ENCODE measurements at places on chromosomes 2 and 18.

DNA sequence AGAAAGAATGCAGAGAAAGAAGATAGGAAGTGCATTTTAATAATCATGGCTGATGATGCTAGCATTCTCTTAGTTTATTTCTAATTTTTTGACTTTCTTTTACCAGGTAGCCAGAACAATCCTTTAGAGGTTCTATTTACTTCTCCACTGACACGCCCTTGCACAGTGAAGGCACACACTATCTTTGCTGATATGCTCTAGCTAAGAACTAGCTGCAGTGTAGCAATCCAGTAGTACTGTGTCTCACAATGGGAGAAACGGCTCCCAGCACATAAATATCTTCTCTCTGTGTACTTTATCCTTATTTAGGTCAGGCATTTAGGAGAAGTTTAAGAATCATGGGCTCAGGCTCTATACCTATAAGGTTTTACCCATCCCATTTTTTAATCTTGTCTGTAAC lies 1005.4 kb downstream of the LRP1B start:
- no peak for DNase-seq

GRCh38 chr2:184814421-184814820 lies 216.1 kb downstream of the ZNF804A start:
- DNase-seq: no peak

DNA sequence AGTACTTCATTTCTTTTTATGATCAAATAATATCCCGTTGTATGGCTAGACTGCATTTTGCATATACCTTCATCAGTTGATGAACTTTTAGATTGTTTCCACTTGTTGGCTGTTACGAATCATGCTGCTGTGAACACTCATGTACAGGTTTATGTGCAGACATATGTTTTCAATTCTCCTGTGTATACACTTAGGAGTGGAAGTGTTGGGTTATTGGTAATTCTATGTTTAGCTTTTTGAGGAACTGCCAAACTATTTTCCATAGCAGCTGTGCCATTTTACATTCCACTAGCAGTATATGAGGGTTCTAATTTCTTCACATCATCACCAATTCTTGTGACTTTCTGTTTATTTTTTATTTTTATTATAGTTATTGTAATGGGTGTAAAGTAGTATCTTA lies 32.1 kb upstream of the LCLAT1 start:
- no peak for DNase-seq

- DNase-seq: no peak
Measured at GRCh38 chr2:63780518-63781155, 61.1 kb upstream of the UGP2 start.

DNA sequence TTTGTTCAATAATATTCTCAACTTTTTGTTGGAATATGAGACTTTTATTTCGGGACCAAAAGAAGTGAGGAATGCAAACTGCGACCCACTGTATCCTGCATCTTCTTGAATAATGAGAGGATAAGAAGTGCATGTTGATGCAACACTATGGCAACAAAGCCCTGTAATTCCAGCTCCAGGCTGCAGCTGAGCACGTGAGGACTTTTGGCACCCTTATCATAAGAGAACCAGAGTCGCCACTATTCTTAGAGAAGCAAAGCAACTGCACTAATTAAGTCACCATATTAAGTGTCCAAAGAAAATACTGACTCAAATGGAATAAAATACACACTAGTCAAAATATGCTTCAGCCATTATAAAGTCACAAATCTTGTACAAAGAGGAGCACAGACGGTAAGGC lies 65.8 kb downstream of the FAM210A start:
- no peak for DNase-seq

DNA sequence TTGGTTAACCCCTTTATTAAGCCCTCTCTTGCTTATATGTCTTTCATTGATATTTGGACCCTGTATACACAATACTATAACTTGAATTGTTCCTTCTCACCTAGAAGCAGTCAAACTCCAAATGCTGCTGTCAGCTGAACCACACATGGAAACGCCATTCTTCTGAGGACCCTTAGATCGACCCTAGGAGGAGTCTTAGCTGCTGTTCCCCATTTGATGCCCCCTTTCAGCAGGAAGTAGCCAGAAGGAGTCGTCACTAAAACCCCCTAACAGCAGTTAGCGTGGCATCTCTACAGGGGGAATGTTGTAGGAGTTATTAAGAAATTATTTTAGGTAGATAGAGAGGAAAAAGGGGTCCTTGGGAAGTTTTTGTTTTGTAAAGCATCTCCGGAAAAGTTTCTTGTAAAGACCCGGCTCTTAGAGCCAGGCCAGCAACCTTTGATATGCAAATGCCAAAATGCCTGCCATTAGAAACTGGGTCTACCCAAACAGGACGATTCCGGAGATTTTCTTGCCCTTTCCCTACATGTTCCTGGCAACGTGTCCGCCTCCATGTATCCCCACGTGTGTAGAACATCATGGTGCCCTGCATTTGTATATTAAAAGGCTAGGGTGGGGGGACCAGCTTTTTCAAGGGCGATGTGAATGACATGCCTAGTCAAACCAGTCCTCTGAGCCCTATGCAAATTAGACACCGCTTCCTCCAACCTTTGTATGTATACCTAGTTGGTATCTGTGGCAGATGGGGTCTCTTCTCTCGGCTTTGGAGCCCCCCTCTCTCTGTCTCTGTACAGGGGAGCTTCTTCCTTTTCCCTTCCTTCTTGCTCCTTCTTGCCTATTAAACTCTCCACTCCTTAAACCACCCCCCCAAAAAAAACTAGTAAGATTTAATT lies 638.4 kb upstream of the POU3F3 start:
- DNase-seq: no peak

Measured in epithelial cell of esophagus (primary cell).